ENCODE measurements at places on chromosomes 16 and 17.

DNA sequence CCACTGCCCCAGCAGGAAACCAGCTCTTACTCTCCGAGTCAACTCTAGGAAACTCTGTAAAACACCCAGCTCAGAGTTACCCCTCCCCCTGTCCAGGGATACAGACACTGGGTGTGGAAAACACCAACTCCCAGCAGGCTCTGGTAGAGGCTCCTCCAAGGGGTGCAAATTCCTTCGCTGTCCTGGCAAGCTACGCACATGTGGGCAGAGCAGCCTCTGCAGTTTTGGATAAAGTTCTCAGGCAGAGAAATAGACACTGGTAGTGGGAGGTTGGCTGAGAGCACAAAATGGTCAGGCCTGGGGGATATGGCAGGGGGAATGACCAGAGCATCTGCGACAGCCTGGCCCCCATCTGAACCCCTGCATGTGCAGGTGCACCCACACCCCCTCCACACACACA lies 146.9 kb upstream of the SDK2 start:
- DNase-seq = no peak

- DNase-seq = no peak
These were observed 186.6 kb upstream of the SALL1 start for GRCh38 chr16:51337662-51338061.

- DNase-seq = no peak
These were observed 142.2 kb downstream of the ABCA8 start for GRCh38 chr17:68812876-68813584.

DNA sequence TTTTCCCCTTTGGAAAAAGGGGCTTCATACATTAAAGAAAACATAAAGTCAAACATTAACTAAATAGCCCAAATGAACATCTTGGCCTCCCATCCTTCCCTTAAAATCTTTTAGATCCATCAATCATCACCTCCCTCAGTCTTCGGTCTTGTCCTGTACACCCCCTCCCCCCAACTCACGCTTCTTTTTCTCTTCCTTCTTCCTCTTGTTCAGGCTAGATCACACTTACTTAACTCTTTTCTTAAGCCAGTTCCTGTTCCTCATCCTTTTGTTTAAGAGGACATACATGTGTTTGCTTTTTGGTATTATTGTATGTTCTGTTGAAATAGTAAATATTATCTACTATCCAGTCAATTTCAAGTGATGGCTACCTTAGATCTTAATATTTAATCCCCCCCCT lies 5.5 kb downstream of the MFSD6L start:
- no peak for DNase-seq

DNA sequence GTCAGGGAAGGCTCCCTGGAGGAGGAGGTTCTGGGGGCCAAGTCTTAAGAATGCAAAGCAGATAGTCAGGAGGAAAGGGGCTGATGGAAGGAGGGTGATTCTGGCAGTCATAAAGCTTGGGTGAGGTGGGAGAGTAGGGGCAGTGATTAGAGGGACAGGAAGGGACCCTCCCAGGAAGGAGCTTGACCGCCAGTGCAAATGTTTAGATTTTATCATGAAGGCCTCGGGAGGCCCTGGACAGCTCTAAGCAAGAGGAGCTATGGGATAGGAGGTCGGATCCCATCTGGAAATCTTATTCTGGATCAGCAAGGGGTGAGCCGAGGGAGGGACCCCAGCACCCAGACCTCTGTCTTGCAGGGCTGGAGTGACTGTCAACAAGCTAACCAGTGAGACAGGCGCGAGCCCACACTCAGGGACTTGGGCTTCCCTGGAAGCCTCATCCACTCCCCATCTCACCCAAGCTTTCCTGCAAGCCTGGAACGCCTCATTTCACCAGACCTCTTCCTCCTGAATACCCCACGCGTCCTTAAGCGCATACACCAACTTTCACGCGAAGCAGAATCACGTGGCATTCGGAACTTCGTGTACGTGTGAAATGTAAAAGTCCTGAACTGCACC lies 52.0 kb upstream of the CBX4 start:
- DNase-seq = no peak

GRCh38 chr16:26204138-26204537 lies 512.4 kb downstream of the HS3ST4 start:
- DNase-seq = no peak

- no peak for DNase-seq
These were observed 22.2 kb downstream of the MEAK7 start for GRCh38 chr16:84482001-84482891.

GRCh38 chr16:72015124-72015523 lies 6.6 kb downstream of the DHODH start:
- no peak for DNase-seq

GRCh38 chr17:46984892-46985291 lies 5.8 kb upstream of the RPRML start:
- no peak for DNase-seq

DNA sequence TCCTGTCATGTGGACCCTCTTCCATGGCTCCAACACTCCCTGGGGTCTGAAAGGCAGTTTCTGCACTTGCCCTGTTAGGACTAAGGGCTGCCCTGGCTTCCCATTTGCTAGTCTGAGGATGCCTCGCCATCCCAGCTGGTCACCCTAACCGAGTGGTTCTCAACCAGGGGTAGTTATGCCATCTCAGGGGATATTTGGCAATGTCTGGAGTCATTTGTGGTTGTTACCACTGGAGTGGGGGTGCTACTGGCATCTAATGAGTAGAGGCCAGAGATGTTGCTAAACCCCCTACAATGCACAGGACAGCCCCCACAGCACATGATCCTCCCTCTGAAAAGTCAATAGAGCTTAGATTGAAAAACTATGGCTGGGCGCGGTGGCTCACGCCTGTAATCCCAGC lies 26.9 kb upstream of the CDH1 start:
- no peak for DNase-seq

DNA sequence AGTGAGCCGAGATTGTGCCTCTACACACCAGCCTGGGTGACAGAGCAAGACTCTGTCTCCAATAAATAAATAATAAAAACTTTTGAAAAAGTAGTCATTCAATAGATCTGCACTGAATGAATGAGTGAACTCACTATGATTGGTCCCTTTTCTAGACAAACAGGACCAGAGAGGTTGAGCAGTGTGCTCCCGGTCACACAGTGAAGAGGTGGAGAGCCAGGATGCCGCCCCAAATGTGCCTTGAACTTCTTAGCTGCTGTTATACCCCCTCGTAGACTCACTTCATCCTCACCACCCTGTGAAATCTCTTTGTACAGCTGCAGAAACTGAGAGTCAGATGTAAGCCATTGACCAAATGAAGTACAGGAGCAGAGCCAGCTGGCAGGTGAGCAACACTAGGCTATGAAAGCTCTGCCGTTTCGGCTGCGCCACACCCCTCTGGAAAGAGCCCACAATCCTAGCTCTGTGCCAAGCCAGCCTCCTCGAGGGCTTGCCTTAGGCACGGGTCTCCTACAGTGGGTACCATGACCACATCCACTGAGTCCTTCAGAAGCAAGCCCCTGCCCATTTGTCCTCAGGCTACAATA lies 7.8 kb upstream of the KIAA0513 start:
- no peak for DNase-seq

GRCh38 chr16:54792811-54793210 lies 137.9 kb upstream of the IRX5 start:
- DNase-seq = no peak

GRCh38 chr16:28531777-28532744 lies 6.7 kb downstream of the NUPR1 start:
- DNase-seq = no peak

GRCh38 chr17:47604598-47604927 lies 45.2 kb upstream of the KPNB1 start:
- DNase-seq = no peak

- DNase-seq = no peak
These were observed 3.2 kb upstream of the SNN start for GRCh38 chr16:11665071-11665491.

- no peak for DNase-seq
These were observed 611 bp downstream of the RAMP2 start for GRCh38 chr17:42761638-42762037.

GRCh38 chr16:2713985-2714774 lies 5.8 kb downstream of the PRSS27 start:
- DNase-seq = no peak

DNA sequence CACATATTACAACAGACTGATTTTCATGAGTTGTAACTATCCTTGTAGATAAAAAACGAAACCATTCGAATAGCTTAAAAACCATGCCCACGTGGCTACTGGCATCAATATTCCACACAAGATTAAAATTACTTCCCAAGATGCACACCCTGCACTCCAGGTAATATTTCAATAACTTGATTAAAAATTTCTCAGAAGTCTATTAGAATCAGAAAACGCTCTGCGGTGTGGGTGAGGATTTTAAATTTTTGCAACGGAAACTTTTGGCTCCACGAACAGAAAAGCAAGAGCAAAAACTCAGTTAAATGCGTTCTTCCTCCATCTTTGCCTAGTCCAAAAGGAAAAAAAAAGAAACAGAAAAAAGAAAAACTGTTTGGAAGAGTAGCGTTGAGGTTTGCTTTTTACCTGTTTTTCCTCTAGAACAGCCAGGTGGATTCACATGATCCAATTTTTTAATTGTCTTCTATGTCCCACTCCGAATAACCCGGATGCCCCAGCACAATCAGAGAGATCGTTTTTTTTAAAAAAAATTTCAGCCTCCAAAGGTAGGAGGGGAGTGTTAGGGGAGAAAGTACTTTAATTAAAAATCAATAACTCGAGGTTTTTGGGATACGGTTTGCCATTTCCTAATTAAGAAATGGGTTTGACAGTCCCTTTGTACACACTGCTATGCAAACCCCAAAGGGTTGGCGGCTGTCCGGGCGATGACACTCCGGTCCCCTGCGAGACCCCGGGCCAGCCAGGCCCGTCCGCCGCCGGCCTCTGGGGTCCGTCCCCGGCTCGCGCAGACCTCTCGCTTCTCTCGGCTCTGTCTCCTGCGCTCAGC lies 708 bp upstream of the NFAT5 start:
- DNase-seq = no peak

DNA sequence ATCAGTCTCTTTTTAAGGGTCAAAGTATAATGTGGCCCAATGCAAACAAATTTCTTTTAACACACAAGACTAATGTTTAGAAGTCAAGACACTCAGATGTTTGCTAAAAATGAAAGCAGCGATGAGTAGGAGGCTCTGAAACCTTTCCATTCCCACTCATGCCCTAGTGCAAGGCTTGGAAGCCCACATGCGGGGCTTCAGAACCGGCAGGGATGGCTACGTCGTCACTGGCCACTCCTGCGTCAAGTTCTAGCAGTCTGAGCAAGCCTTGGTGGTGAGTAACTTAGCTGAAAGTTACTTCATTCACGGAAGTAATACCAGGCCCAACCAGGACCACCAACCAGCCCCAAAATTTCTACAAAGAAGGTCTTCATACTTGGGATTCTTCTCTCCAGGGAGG lies 14.8 kb upstream of the TMED6 start:
- no peak for DNase-seq

DNA sequence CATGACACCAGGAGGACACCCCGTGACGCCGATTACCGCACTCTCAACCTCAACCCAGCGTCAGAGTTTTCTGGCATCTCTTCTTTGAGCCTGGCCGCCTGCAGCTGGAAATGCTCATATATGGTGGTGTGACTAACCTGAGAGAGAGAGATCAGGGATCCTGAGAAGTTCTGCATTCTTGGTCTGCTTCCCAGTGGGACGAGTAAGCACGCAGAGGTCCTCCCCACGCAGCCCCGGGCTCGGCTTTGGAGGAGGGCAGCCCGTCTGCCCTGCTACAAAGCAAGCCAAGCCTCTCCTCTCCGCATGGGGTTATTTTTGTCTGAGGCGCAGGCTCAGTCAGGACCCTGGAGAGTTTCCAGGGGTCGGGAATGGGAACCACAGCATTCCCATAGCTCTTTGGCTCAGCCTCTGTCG lies 16.5 kb downstream of the CRISPLD2 start:
- DNase-seq = no peak

Measured in NCI-H1417 treated with DMSO at 0.1 percent for 48 hours (cell line).